ENCODE measurements at places on chromosomes 12 and 14.

DNA sequence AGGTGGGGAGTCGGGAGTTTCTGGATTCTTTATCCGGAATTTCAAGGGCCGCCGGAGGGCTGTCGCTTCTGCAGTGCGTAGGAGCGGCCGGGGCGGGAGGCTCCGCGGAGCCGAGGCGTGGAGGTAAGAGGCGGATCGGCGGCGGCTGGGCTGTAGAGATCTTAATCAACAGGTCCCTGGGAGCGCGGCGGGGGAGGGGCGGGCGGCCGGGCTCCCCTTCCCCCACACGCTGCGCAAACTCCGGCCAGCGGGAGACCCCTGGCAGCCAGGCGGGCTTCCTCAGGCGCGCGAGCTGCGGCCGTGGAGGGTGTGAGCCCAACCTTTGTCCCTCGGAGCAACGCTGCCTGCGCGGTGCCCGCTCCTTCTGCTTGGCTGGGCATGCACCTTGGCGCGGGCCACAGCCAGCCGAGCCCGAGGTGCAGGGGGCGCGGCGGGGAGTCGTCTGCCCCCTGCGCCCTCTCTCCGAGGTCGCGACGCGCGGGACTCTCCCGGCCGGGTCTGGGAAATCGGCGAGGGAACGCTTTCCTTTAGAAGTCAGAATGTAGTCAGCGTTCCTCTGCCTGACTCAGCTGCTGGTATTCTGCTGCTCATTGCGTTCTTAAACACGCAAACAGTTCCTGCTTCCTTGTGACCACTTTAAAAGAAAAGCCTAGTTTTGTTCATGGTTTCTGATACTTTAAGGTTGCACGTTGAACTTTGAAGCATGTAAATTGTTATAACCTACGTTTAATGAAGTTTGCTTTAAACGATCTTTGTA lies at the start of gene PALS1:
PALS1 (plus strand) TSS at position 25 of the 757 bp plus-strand sequence. CDS start 37,736 bp downstream, outside the sequence.
- no peak for DNase-seq

- DNase-seq: no peak
Measured at GRCh38 chr14:64112867-64113678, 181.1 kb downstream of the ESR2 start.

DNA sequence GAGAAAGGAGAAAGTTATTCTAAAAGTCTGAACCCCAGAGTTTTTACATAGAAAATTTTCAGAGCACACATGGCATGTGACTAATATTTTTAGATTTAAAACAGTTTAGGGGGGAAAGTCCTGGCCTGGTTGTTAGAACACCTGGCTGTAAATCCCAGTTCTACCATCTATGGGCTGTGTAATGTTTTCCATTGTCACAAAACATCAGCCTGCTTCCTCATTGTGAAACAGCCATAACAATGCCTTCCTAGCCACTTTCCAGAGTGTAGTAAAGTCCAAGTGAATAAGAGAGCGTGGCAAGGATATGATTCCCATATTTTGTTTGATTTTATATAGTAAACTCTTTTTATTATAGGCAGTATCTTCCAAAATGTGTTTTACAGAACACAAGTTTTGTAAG lies 310.0 kb upstream of the DCN start:
- no peak for DNase-seq

DNA sequence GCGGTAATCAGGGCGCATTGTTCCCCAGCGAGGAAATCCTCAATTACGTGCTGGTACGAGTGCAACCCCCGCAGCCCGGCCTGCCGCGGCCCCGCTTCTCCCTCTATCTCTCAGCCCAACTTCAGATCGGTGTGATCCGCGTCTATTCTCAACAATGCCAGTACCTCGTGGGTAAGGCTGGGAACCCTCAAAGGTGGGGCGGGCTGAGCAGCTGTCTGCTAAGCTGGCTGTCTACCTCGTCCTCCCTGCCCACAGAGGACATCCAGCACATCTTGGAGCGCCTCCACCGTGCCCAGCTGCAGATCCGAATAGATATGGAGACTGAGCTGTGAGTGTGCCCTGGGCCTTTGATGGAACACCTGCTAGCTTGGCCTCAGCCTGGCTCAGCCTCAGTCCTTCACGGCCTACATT lies 996 bp downstream of the REC8 start:
- no peak for DNase-seq

DNA sequence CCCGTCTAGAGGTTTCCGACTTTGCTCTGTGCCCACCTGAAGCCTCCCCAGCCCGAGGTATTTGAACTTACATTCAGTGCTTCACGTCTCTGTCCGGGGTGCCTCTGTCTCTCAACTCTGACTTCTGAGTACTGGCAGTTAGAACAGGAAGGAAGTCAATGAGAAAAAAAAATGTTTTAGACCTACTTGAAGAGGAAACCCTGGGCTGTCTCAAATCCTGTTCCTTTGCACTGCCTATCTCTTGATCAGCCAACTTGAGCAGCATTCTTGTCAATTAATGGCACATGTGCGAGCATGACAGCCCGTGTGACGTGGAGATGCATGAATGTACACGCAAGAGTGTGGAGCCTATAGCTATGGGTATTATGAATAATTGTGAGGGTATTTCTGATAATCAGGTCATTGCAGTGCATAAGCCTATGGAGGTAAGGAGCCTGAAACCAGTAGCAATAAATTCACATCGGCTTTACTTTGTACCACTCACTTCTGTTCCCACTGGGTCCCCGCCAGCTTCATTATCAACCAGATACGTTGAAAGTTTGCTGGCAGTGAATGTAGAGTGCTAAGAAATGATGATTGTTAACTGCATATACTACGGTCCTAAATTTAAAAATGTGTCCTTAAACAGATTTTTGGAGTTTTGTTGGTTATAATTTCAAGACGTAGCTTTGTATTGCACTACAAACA lies at the start of gene ARHGDIB:
ARHGDIB (minus strand) TSS at position 136 of the 687 bp plus-strand sequence. CDS start 10,889 bp downstream, outside the sequence.
- DNase-seq: peak; percentile 25

DNA sequence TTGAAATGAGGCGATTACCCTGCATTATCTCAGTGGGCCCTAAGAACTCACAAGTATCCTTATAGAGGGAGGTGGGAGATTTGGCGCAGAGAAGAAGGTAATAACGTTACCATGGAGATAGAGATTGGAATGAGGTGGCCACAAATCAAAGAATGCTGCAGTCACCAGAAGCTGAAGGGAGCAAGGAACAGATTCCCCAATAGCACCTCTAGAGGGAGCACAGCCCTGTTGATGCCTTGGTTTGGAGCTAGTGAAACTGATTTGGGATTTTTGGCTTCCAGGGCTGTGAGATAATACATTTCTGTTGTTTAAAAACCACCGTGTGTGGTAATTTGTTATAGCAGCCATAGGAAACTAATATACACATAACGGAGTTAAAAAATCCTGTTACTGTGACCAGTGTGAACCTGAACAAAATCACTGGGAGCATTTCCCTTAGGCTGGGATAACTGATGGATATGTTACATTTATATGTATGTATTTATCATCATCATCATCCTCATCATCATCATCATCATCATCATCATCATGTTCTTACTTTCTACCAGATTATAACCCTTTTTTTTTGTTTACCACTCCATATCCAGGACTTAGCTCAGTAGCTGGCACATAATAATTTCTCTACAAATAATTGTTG lies 100.3 kb downstream of the LIN7A start:
- no peak for DNase-seq

DNA sequence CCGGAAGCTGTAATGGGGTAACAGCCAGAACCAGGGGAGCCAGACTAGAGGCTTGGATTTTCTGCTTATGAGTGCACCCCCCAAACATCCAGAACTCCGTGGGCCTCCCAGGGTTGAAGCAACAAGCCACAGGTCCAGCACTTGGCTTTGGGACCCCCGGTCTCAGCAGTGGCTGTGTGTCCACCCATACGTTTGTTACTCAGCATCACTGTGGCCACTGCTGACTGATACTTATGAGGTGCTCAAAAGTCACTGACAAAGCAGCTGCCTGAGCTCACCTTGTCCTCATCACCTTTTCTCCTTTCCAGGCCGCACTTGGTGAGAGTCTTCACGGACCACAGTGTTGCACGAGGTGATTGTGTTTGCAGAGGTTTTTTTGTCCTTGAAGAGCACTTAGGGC lies 145.6 kb upstream of the RFLNA start:
- no peak for DNase-seq

DNA sequence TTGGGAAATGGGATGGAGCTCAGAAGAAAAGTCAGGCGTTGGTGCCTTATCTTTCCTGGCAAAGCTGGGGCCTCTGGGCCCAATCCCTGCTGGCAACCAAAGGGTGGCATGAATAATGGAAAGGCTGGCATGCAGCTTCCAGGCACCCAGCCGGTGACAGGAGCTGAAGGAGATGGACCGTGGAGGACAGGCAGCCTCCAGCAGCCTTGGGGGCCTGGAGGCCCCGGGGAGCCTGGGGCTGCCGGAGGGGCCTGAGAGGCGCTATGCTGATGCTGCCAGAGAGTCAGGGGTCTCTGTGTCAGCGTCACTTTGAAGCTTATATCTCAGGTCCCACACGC lies 38.2 kb upstream of the EML1 start:
- no peak for DNase-seq

DNA sequence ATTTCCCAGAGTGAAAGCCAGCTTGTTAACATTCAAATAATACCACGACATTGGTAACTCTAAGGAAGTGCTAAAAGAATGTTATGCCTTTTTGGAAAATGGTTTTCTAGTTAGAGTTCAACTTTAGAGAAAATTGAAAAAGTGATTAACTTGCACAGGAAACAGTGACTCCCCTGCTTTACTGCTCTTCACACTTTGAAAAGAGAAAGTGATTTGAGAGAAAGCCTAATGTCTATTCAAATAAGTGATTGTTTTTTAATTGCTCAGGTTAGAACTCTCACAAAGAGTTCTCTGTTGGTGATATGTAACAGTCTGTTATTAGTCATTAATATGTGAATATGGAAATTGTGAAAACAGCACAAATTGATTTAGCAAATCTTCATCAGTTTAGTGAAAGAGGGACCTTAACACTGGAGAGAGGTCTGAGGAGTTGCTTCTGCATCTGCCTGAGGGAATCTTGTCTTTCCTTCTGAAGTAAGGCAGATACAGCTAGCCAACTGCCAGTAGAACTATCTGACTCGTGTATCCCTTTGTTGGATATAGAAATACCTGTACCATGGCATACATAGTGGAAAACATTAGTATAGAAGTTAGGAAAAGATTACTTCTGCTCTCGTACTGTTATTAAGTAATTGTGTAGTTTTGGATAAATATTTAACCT lies 25.5 kb downstream of the ATF7IP start:
- DNase-seq: no peak

DNA sequence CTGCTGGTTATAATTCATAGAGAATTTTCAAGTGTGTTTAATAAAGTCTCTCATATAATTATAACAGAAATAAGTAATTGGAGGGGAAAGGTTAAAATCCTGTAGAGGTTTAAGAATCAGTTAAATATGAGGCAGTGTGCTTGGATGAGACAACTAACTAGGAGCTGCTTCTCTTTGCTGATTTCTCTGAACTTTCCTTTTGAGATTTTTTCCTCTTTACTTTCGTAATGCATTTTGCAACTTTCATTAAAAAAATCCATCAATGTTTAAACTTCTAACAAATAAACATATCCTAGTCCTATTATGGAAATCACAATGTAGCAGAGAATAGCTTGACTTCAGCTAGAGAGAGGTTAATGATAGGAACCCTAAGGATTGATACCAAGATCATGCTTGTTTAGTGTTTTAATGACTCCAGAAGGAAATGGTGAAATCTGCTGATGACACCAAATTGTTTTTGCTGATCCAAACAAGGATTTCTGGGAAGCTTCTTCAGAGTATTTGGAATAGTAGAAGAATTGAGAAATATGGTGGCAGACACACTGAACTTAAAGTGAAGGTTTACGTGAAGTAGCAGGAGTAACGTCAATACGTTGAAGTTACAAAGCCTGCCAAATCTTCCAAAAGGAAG lies 122.6 kb downstream of the RAD51B start:
- DNase-seq: no peak

GRCh38 chr12:112196196-112196875 lies 71.0 kb downstream of the TRAFD1 start:
- no peak for DNase-seq

DNA sequence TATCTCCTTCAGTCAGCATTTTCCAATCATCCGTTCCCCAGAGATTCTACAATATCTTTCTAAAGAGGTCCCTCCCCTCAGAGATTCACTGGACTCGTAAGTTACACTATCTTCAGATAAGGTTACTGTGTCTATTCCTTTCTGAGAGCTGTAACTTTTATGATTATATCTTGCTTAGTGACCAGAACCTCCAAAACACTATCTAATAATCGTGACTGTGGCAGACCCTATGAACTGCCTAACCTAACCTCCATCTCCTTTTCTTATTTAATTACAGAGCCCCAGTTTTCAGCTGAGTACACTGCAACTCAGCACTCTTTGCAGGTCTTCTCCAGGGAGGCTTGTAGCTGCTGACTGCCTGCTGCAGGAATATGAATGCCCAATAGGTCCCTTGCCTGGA lies 38.5 kb upstream of the CHGA start:
- DNase-seq: no peak

- DNase-seq: no peak
Measured at GRCh38 chr14:95255487-95255886, 64.2 kb downstream of the CLMN start.

GRCh38 chr12:118187751-118188435 lies 52.0 kb downstream of the PEBP1 start:
- DNase-seq: no peak

DNA sequence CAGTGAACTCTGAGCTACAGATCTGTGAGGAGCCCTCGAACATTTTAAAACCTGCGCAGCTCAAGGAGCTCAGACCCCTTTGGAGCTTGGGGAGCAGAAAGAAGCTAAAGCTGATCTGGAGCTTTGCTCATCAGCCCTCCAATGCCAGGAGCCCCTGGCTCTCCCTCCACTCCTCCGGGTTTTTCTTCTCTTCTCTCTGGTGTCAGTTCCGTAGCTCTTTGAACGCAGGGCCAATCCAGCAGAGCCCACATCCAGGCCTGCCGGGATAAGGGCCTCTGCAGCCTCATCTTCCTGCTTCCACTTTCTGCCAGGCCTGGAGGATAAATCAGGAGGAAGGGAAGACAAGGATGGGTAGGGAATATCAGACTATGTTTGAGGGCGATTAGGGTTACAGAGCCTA lies 6.0 kb downstream of the HOXC4 start:
- no peak for DNase-seq

- DNase-seq: no peak
Measured at GRCh38 chr14:101097109-101097793, 193.7 kb upstream of the RTL1 start.

- DNase-seq: no peak
Measured at GRCh38 chr12:53733807-53734200, 6.6 kb upstream of the CALCOCO1 start.

GRCh38 chr12:120347766-120348165 lies 20.2 kb upstream of the PLA2G1B start:
- no peak for DNase-seq
